ENCODE measurements at places on chromosomes 2 and 18. TPM values are rescaled to one million over a fixed set of nuclear protein-coding genes. Genes with fewer than 3 reads are reported as not detected.

Gene MYCN
- total RNA-seq: 0.13 TPM

Gene CFC1
- not detected for total RNA-seq

Gene CD8B2
- not detected for total RNA-seq

Gene C2orf66
- total RNA-seq: not detected

Gene SCG2
- total RNA-seq: not detected

Gene CDK15
- total RNA-seq: not detected

Gene ALPP
- total RNA-seq: not detected

Gene FOXD4L1
- total RNA-seq: 0.11 TPM

Gene TMEM127
- 28.3 TPM for total RNA-seq

- DNase-seq: no peak
Observed at GRCh38 chr2:680496-680895, 3.3 kb upstream of the TMEM18 start.

DNA sequence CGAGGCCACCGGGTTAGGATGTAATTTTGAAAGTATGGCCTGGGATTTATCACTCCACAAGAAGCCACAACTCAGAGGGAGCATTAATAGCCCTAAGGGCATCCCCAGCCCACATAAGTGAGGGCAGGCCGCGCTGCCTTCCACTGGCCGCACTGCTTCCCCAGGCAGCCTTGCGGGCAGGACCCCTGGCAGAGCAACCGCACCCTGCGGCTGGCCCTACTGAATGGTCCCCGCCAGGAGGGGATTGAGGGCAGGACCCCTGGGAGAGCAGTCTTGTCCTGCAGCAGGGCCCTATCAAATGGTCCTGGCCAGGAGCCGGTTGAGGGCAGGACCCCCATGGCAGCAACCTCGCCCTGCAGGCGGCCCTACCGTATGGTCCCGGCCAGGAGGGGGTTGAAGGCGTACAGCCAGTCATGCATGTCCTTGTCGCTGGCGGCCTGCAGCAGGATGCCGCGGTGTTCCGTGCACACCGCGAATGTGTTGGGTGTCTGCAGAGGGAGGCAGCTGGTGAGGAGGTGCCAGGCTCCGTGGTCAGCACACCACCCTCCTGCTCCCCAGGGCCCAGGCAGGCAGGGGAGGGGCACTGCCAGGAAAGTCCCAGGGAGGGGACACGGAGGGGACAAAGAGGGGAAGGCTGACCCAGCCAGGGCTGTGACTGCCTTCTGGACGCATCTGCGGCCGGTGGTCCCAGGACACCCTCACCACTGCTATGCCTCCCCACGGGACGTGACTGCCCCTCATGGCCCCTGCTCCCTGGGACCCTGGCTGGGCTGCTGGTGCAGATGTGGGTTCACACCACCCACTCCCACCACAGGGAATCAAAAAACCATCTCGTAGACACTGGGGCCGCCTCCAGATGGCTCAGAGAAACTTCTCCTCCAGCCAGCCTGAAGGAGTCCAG lies 26.3 kb downstream of the AQP12A start:
- no peak for DNase-seq

DNA sequence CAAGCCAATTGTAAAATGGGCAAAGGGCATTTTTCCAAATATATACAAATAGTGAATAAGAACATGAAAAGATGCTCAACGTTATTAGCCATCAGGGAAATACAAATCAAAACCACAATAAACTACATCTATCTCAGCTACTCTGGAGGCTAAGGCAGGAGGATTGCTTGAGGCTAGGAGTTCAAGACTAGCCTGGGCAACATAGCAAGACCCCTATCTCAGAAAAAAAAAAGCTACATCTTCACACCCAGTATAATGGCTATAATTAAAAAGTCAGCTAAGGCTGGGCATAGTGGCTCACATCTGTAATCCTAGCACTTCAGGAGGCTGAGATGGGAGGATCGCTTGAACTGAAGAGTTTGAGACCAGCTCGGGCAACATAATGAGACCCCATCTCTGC lies 12.6 kb upstream of the NCL start:
- no peak for DNase-seq

DNA sequence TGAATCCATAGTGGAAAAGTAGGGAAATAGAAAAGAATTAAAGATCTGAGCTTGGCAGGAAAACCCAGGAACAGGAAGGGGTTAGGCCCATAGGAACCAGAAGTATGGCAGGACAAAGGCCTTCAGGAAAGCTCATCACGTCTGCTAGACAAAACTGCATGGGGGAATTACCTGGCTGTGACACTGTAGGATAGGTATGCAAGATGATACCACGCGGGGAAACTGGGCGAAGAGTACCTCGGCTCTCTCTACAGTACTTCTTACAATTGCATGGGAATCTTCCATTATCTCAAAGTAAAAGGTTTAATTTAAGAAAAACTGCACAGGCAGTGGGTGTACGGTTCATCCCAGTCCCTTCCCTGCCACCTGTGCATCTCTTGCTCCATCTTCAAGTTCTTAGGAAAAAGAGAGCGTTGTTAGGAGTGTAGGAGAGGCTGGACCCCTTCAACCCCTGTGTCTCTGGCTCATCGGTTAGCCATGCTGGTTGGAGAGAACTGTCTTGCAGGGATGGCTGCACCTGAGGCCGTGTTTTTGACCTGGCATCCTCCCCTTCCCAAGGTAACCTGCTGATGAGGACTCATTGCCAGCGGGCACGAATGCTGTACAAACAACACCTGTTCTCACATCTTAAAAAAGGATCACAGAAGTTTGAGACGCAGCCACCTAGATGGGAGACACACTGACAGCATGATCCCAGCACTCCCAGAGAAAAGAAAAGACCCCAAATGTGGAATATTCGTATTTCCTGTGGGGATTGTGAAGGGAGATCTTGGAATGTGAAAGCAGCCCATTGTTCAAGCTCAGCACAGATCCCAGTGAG lies 120.5 kb upstream of the COPS8 start:
- DNase-seq: peak; percentile 23

GRCh38 chr18:73688851-73689711 lies 458.6 kb downstream of the FBXO15 start:
- no peak for DNase-seq

- DNase-seq: no peak
Observed at GRCh38 chr2:234146087-234146826, 95.8 kb downstream of the SPP2 start.

DNA sequence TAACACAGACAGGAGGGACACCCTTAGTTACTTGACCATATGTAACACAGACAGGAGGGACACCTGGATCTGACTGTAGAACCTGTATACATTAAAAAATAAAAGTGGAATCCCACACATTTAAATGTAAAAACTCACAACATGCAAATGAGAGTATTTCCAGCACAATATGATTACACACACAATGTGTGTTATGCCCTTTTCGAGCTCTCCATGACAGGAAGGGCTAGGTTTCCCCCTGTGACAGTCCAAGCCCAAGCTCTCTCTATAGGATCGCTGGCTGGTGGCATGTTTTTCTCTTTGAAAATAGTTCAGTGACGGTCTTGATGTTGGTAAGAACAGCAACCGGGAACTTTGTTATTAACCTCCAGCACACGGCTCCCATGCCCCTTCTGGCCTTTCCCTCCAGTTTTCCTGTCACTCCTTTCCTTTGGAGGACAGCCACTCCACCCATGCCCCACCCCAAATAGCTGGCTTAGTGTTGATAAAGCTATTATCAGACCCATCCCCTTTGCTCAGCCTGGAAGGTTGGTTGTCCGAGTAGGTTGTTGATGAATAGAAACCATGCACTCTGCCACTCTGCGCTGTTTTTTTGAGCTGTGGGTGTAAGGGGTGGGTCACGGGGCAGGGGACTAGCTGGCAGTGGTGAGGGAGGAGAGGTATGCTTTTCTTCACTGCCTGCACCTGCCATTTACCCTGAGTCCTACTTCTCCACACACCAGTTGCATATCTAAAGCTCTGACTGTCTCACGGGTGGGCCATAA lies 2.7 kb downstream of the RASGRP3 start:
- DNase-seq: no peak

DNA sequence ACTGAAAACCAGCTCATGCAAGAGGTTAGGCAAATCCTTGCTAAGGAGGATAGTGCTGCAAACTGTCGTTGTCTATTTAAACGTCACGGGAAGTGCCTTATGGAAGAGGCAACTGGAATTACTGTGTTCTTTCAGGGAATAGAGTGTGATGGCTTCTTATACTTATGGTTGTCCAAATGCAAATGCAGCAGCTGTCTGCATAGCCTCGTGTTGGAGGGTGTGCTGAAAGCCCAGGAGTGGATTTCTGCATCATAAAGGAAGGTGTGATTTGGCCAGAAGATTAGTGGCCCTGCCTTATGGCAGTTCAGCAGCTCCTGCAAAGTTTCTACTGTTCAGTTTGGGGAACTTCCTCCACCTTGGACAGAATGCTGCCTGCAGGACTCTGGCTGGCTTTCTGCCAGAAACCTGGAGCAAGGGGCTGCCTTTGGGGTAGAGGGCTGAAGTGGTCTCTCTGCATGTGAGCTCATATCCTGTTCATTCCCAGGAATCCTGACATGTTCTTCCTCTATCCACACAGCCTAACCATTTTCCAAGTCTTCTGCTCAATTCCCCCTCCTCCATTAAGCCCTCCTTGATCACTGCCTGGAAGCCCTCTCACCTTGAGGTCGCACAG lies 321.2 kb upstream of the CXCR4 start:
- DNase-seq: no peak

DNA sequence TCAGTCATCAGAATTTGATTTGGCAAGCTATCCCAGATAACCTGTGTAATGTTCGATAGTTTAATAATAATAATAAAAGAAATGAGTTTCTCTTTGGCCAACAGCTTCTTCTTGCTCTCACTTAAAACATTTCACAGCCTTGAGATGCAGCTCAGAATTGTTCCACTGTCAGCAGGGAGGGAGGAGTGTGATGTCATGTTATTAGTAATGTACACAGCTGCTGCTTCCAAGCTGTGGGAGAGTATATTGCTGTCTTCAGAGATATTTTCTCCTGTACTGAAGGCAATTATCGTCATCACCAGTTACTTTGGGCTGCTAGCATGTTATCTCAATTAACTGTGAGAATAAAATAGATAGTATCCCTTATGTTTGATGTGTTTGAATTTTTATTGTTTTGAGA lies 146.9 kb upstream of the MAP3K20 start:
- no peak for DNase-seq

DNA sequence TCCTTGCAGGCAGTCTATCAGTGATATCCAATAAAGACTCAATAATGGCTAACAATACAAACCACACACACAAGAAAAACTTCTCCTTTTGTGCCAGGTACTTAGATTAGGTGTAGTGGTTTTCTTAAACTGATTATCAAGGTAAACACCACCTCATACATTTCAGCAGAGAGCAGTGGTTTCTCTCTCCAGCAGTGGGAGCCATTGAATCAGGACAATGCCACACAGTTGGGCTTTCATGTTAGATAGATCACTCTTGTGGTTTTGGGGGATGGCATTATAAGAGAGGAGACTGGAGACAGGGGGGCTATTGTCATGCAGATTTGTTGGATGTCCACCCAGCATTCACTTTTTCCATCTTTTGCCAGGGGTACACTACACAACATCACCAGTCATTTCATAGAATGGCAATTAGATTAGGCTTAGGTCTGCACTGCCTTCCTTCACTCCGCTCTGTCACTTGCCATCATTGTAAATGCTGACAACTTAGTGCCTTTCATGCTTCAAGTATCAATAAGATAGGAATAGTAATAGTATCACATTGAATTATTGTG lies 13.6 kb upstream of the IRS1 start:
- DNase-seq: no peak

- DNase-seq: no peak
Observed at GRCh38 chr2:22829791-22830190, 555.2 kb upstream of the KLHL29 start.

DNA sequence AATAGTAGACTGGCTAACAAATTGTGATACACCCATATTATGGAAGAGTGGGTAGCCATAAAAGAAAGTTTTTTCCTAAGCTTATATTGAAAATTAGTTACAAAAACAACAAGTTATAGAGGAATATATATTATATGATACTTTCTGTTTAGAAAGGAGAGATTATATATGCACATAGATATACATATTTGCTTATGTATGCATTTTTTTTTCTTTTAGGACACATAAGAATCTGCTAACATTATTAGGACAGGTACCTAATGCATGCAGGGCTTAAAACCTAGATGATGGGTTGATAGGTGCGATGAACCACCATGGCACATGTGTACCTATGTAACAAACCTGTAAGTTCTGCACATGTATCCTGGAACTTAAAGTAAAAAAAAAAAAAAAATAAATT lies 179.6 kb upstream of the KCNJ3 start:
- no peak for DNase-seq
